ENCODE measurements at places on chromosomes 6 and 20.

GRCh38 chr6:28802417-28803336 is 121.1 kb downstream of the TRIM27 start:
- DNase-seq = no peak

- peak; percentile 54 for DNase-seq
These were observed 77.1 kb downstream of the LMBRD1 start for GRCh38 chr6:69719602-69720193.

DNA sequence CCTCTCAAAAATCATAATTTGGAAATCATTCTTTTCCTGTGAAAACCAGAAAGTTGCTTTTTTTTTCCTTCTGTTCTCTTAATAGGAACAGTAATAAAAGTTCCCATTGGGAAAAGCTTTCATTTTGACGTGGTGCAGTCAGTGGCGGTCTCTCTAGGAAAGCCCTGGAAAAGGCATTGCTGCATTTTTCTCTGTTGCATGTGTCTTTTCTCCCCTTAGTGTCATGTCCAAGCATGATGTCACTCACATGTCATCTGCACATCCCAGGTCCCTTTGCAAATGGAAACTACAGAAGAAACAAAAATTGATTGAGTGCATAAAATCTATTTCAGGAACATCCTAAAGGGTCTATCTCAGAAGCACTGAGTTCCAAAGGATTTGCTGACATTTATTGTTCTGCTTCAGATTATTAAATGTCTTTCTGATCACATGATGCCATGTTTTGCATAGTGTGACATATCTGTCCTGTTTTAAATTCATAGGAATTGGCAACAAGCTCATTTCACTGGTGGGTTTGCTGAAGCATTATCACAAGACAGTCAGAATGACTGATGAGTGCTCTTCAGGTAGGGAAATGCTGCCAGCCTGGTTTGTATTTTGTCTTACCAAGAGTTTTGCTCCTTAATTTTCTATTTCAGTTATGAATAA is 208.7 kb downstream of the SOX4 start:
- no peak for DNase-seq

GRCh38 chr6:7171119-7171518 is 63.4 kb downstream of the RREB1 start:
- no peak for DNase-seq

- DNase-seq = no peak
These were observed 236.3 kb downstream of the BCAS1 start for GRCh38 chr20:53834062-53834442.

DNA sequence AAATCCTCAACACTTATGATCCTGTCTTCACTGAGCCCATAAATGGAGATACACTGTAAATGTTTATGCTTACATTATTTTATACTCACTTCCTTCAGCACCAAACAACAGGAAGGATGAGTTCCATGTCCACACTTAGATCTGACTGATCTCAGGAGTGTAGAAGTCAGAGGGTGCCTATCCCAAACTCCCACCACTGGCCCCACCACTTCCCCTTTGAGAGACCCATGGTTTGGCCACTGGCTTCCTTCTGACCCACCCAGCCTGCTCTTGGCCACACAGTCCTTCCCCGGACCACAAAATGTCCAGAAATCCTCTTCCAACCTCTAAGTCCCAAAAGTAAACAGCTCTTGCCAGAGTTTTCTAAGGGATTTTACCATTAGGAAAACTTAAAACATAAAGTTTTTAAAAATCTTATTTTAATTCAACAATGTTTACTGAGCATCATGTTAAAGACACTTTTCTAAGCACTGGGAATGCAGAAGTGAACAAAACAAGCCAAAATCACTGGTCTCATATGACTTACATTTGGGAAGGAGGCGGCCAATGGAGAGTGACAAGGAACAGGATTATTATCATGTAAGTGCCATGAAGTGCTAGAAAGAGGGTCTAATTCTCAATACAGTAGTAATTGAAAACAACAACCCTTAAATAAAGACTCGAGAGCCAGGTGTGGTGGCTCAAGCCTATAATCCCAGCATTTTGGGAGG is 103.8 kb downstream of the NRSN1 start:
- no peak for DNase-seq

DNA sequence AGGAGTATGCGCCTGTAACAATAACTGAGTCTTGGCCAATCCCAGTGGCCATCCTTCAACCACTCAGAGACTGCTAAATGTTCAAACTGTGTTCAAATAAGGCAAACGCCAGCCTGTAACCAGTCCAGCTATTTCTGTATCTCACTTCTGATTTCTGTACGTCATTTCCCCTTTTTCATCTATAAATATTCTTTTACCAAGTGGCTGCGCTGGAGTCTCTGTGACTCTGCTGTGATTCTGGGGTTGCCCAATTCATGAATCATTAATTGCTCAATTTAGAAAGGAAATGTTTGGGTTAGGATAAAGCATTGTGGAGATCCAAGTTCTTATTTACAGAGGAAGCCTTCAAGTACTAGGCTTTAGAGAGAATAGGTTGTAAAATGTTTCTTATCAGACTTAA is 89.8 kb upstream of the UST start:
- DNase-seq = no peak

Data from NCI-H1105 treated with DMSO at 0.1 percent for 48 hours (cell line).